ENCODE measurements at places on chromosomes 11 and 22.

GRCh38 chr22:50546326-50547262 is 895 bp downstream of the KLHDC7B start:
- no peak for DNase-seq

- no peak for DNase-seq
These were observed 48.7 kb downstream of the IGLL5 start for GRCh38 chr22:22936180-22936914.

GRCh38 chr11:2870969-2871680 is 14.4 kb downstream of the CDKN1C start:
- no peak for DNase-seq

DNA sequence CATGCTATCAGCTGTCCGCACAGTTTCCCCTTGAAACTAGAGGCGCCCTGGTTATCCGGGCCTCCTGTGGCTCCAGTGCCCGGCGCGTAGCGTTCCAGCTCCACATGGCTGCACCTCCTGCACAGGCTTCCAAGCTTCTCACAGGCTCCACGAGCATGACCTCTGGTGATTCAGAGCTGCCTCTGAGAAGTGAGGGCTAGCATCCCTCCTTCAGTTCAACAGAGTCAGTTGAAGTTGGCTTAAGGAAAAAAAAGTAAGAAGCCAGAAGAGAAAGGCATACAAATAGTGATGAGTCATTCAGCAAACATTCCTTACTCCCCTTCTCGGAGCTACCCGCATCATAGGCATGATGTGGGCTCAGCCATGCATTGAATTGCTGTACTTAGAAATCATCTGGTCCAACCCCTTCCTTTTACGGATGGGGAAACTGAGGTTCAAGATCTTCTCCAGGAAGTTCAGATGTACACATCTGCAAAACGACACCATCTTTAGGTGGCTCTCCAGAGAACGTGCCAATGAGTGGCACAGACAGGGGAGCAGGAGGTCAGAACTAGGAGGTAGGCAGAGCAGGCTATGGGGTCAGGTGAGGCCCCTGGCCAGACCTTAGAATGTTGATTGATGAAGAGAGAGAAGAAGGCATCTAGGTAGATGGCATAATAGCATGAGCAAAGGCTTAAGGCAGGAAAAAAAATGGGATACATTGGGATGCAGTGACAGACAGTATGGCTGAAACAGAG is 216.3 kb upstream of the TBCEL start:
- DNase-seq: peak; percentile 65

- no peak for DNase-seq
These were observed 42.6 kb upstream of the SHANK2 start for GRCh38 chr11:71294846-71295600.

- no peak for DNase-seq
These were observed 64.0 kb downstream of the CCDC83 start for GRCh38 chr11:85918910-85919794.

GRCh38 chr11:94768602-94769541 is 716 bp downstream of the AMOTL1 start:
- DNase-seq: no peak

- no peak for DNase-seq
These were observed 539.1 kb downstream of the FAM181B start for GRCh38 chr11:82194521-82194920.

- no peak for DNase-seq
These were observed 98.7 kb downstream of the MORC2 start for GRCh38 chr22:30869667-30870395.

- DNase-seq: no peak
These were observed 51.6 kb upstream of the BARX2 start for GRCh38 chr11:129323896-129324502.

- DNase-seq: no peak
These were observed 13.8 kb downstream of the UQCR10 start for GRCh38 chr22:29780748-29781676.

- DNase-seq: no peak
These were observed 346.1 kb upstream of the DDI1 start for GRCh38 chr11:103690356-103690755.

- DNase-seq: no peak
These were observed 38.3 kb upstream of the CEP295 start for GRCh38 chr11:93623179-93623578.

DNA sequence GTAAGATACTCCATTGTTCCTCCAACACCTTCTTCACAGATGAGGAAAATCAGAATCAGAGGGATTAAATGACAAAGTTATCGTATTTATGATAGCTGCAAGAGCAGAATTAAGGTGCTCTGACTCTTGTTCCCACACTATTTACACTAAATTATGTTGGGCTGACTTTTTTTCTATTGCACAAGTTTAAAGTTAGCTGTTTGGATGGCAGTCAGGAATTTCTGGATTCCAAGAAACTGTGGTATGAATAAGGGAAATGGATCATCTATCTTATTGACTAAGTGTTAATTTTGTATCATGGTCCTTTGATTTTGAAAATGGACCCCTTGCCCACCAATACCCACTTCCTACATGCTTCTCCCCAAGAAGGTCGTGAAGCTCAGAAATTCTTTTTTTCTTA is 19.9 kb upstream of the APOA1 start:
- DNase-seq: no peak

GRCh38 chr11:84825106-84825660 is 802.0 kb downstream of the DLG2 start:
- DNase-seq: no peak

DNA sequence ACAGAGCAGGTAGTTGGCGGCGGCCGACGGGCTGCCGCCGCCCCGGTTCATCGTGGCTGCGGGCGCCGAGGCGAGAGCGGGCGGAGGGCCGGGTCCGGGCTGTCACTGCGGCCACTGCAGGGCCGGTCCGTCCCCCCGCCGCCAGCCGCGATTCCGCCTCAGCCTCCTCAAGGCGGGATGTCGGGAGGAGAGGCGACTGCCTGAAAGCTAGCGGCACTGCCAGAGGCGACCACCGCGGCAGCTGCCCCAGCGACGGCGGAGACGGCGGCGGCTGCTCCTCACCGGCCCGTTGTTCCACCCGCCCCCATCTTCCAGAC is 234 bp downstream of the SESN3 start:
- no peak for DNase-seq

GRCh38 chr11:32960553-32961164 is 55.0 kb upstream of the DEPDC7 start:
- peak; percentile 21 for DNase-seq

Measured in AG04449 (cell line).